HS-27A (cell line): ENCODE measurements at places on chromosomes 16 and 17.

DNA sequence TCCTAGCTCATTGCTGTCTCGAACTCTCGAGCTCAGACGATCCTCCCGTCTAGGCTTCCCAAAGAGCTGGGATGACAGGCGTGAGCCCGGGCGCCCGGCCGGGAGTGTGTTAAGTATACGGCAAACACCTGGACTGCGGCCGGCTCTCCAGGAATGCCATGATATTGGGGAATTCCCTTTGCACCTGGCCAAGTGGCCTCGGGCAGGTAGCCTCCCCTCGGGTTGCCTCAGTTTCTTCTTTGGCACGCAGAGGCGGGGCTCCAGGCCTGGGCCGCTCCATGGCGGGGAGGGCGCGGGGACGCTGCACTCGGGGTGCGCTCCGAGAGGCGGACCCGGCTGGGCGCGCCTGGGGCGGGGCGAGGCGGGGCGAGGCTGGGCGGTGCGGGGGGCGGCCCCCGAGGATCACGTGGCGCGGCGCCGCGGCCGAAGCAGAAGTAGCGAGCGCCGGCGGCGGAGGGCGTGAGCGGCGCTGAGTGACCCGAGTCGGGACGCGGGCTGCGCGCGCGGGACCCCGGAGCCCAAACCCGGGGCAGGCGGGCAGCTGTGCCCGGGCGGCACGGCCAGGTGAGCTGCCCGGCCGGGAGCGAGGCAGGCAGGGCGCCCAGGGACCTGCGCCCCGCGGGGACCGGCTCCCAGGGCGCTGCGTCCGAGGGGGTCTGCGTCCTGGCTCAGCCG, at the start of gene PLCG2:
PLCG2 (plus strand) TSS at position 431 of the 675 bp plus-strand sequence. CDS start 6,699 bp downstream, outside the sequence.
- no peak for DNase-seq

GRCh38 chr17:72350073-72350472, 229.3 kb downstream of the SOX9 start:
- DNase-seq, result no peak

- no peak for DNase-seq
These were observed 11.1 kb downstream of the COG1 start for GRCh38 chr17:73203788-73204479.

DNA sequence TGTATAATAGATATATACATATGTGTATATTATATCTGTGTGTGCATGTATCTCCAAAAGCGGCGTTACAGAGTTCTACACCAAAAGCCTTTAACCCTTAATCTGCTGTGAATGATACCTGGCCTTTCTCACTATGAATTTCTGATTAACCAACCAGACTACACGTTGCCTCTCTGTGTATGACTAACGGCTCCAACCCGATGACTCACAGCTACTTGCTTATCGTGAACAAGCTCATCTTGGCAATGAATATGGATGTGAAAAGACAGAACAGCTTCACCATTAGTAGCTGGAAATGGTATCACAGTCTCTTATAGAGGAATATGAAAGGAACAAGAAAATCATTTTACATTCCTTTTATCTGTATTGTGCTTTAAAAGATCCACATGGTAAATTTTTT, 23.8 kb upstream of the ARHGAP44 start:
- no peak for DNase-seq

GRCh38 chr17:606508-607250, 108.0 kb downstream of the VPS53 start:
- no peak for DNase-seq
